ENCODE measurements at places on chromosomes 16 and 17. TPM values are rescaled to one million over a fixed set of nuclear protein-coding genes. Genes with fewer than 3 reads are reported as not detected.

The CCL17 gene
- total RNA-seq, result 2.1 TPM

GRCh38 chr16:49019831-49020230, 261.8 kb downstream of the CBLN1 start:
- DNase-seq, result no peak

GRCh38 chr17:63478814-63479494, 2.1 kb downstream of the ACE start:
- DNase-seq, result peak; percentile 82

The POLG2 gene
- 22.8 TPM for total RNA-seq

GRCh38 chr17:53570731-53571130, 252.0 kb upstream of the KIF2B start:
- peak; percentile 6 for DNase-seq

- DNase-seq, result no peak
Measured at GRCh38 chr17:13750816-13751793, 149.4 kb upstream of the HS3ST3A1 start.

The MT1A gene
- not detected for total RNA-seq

- no peak for DNase-seq
Measured at GRCh38 chr17:8155996-8156245, 3.7 kb upstream of the PER1 start.

The FBXL16 gene
- 7.3 TPM for total RNA-seq

GRCh38 chr17:73956595-73957465, 246.6 kb upstream of the RPL38 start:
- peak; percentile 91 for DNase-seq

- peak; percentile 75 for DNase-seq
Measured at GRCh38 chr17:18960803-18961511, 9.0 kb downstream of the SLC5A10 start.

DNA sequence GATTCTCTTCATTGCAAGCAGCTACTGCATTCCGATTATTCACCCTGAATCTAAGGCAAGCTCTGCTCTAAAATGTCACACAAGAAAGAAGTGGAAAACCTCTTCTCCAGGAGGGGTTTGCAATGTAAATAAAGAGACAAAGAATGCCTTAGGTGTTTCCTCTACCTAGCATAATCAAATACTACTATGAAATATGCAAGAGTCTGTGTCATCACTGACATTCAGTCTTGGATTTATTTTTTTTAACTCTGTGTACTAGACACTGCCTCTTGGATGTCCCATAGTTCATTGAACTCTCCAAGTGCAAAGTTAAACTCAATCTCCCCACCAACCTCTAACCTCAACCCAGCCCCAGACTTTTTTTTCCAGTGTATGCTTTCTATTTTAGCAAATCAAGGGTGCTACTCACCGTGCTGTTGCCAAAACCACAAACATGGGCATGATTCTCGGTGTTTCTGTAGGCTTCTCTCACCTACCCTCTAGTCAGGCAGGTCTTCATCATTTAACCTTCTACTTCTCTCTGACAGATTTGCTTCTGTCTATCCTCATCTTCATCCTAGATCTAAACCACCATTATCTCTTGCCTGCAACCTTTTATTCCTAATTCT, 329.1 kb downstream of the CDH13 start:
- no peak for DNase-seq

DNA sequence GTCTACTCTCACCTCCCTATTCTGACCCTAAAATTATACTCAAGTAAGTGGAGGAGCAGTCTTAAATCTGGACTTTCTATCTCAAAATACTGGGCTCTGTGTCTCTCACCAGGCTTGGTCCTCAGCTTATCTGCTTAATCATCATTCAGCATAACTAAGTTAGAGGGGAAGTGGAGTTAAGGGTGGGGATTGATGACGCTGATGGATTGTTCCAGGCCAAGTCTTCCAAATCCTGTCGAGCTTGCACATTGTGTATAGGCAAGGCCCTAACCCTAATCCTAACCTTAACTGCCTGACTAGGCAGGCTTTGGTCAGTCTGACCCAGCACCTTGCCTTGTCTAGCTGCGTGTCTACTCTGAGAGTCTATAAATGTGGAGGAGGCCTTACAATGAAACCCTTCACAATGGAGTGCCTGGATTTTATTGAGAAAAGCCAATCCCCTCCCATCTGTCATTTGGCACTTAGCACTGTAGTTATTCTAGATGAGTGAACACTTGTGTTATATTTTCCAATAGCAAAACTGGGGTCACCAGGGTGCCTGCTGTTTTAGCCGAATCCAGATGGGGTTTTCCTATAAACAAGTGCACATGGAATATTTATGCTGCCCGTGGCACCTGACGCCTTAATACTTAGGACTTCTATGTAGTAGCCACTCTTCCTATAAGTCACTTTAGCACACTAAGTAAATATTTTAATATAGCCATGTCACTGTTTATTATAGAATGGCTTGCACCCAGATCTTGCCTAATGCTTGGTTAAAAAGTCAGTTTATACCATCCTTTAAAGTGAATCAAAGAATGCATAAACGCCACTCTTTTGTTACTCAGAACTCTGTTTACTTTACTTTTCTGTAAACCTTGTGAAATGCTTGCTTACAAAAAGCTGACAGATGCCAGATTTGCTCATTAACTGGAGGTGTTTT, 193.2 kb upstream of the MYOCD start:
- no peak for DNase-seq

DNA sequence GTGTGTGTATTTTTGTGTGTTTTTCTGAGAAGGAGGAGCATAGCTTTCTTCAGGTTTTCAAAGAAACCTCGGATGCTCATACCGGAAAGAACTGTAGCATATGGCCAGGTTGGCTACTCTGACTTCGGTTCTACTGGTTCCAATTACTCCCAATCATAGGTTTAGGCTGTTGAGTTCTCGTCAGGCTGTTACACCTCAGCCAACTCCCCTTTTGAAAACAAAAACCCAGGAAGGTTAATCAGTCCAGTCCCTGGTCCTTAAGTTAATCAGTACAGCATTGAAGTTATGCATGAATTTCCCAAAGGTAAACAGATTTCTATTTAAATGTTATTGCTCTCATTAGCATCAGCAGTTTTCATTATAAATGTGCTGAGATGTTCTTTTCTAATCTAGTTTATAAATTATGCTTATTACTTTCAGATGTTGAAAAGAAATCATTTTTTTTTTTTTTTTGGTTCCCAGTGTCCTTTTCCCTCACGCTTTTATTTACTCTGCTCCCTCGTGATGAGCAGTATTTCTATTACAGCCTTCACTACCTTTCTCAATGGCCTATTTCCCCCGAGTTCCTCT, 111.0 kb downstream of the NPIPB5 start:
- no peak for DNase-seq

DNA sequence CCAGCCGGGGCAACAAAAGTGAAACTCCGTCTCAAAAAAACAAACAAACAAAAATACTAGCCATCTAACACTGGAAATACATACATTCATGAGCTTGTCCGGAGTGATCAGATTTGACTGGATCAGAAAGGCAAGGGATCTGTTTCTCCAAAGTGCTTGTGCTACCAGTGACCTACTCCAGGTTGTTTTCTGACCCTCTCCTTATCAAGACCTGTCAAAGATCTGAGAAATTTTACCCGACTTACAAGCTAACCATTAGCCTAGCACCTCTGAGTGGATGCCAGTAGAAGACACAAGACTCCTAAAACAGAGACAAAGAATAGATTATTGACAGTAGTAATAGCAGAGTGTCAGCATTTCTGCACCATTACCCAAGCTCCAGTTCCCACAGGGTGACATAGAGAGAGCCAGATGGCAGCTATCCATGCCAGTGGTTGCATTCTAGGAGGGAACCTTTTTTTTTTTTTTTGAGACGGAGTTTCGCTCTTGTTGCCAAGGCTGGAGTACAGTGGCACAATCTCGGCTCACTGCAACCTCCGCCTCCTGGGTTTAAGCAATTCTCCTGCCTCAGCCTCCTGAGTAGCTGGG, 9.8 kb downstream of the ASPA start:
- no peak for DNase-seq

The SLC38A7 gene
- 30.3 TPM for total RNA-seq

- peak; percentile 23 for DNase-seq
Measured at GRCh38 chr16:57091200-57091974, 996 bp upstream of the CPNE2 start.

GRCh38 chr16:11208916-11209665, 46.9 kb downstream of the SOCS1 start:
- no peak for DNase-seq

The RAMP2 gene
- not detected for total RNA-seq

The MSLN gene
- not detected for total RNA-seq

DNA sequence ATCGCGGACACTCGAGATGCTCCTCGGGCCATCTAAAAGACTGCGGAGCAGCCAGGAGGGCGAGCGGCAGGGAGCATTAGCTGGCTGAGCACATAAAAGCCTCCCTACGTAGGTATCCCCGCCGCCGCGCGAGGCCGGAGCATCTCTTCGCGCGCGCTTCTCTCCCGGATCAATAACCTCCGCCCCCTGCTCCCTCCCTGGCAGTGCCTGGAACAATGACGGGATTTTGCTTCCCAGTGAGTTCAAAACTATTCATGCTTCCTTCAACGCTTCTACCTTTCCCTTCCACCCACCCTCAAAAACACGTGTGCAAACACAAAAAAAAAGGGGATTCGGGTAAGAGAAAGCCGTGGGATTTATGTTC, 984 bp downstream of the CENPV start:
- no peak for DNase-seq

DNA sequence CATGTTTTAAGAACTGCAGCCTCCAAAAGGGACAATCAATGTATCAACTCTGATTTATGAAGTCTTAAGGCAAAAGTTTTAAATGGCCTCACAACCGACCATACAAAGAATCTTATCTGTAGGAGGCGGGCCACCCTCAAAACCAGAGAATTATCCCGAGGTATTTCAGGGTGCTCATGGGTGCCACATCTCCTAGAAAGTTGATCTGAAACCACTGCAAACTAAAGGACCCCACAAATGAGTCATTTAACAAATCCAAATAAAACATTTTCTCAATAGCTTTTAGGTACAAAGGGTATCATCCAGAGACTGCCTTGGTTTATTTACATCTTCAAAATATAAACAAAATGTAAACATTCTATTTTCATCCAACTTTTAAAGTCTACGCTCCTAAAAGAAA, 6.8 kb downstream of the ERN1 start:
- DNase-seq, result no peak

DNA sequence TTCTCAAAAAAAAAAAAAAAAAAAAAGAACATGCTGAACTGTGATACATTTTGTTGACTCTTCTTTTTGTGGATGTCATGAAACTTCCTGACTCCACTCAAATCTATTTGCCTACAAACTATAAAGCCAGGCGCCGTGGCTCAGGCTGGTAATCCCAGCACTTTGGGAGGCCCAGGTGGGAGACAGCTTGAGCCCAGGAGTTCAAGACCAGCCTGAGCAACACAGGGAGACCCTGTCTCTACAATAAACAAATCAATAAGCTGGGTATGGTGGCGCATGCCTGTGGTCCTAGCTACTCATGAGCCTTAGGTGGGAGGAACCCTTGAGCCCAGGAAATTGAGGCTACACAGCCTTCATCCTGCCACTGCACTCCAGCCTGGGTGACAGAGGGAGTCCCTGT, 1.5 kb upstream of the NT5C start:
- DNase-seq, result no peak

- no peak for DNase-seq
Measured at GRCh38 chr16:80008857-80009256, 408.3 kb upstream of the MAF start.

DNA sequence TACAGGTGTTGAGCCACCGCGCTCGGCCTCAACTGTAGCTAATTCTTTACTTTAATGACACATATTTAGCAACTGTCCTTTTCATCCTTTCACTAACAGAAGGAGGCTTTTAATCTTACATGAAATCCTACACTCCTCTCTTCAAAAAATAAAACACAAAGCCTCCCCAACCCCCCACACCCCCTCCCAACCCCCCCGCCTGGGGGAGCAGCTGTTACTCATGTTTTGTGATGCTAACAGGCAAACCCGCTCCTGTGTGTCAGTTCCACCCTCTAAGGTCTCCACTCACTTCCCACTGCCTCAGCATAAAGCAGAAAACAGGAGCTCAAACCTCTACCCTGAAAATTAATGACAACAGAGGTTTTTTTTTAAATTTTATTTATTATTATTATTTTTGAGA, 55.4 kb upstream of the SLC25A19 start:
- DNase-seq, result no peak

- no peak for DNase-seq
Measured at GRCh38 chr16:47150067-47150466, 6.3 kb upstream of the NETO2 start.

DNA sequence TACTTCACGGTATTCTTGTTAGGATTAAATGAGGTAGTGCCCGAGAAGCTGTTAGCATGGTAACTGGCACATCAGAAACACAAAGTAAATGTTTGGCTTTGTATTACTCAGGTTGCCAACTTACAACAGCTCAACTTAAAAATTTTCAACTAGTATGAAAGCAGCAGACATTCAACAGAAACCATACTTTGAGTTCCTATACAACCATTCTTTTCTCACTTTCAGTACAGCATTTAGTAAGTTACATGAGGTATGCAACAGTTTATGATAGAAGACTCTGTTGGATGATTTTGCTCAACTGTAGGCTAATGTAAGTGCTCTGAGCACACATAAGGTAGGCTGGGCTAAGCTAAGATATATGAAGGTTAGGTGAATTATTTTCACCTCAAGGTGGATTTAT, 7.7 kb downstream of the CENPN start:
- no peak for DNase-seq

- DNase-seq, result no peak
Measured at GRCh38 chr16:30992276-30992780, 7.3 kb downstream of the HSD3B7 start.

DNA sequence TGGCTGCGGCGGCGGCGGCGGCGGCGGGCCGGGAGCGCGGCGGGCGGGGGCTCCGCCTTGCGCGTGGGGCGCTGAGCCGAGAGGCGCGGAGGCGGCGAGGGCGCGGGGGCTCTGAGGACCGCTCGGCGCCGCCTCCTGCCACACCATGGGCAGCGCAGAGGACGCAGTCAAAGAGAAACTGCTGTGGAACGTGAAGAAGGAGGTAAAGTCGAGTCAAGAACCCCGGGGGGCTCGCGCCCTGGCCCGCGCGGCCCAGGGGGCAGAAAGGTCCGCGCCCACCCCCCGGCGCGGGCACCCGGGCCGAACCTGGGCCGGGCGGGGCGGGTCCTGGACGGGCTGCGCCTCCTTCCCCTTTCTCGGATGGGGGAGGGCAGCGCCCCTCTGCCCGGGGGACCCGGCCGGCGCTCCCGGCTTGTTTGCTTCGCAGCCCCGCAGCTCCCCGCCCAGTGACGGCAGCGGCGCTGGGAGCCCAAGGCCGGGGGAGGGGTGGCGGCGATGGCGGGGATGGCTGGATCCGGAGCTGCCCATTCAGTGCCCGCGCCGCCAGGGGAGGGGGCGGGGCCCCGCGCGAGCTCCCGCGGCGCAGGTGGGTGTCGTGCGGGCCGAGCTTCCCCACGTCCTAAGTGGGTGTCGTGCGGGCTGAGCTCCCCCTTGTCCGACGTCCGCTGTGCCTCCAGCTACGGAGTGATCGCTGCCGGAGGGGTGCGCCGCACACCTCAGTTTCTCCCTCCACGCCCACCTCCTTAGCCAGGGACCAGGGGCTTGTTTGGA, 428 bp downstream of the SGSM2 start:
- peak; percentile 55 for DNase-seq

The TNP2 gene
- not detected for total RNA-seq

- no peak for DNase-seq
Measured at GRCh38 chr17:70544317-70544716, 375.0 kb downstream of the KCNJ2 start.

All from SK-MEL-5 (cell line).